ENCODE measurements at places on chromosomes 6 and 20.

GRCh38 chr6:111835807-111836206, 37.4 kb downstream of the FYN start:
- no peak for DNase-seq

- no peak for DNase-seq
Measured at GRCh38 chr20:50436696-50437095, 73.5 kb upstream of the PTPN1 start.

- no peak for DNase-seq
Measured at GRCh38 chr6:37936150-37936549, 116.6 kb downstream of the ZFAND3 start.

DNA sequence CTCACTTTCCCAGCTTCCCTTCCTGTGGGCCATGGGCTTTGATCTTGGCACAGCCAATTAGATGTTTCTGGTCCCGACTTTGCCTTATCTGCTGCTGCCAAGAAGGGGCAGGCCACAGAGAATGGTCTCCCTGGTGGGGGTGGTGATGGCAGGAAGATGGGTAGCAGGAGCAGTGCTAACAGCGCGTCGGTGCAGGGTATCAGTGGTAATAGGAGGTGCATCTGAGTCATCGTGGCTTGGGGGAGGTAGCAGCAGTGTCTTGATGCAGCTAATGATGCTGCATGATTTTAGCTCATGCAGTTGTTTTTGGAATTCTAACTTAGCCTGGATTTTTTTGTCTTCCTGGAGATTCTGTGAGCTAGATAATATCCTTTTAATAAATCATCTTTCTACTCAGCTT, 18.9 kb upstream of the MAS1 start:
- DNase-seq, result no peak
